ENCODE measurements at places on chromosomes 6 and 20.

DNA sequence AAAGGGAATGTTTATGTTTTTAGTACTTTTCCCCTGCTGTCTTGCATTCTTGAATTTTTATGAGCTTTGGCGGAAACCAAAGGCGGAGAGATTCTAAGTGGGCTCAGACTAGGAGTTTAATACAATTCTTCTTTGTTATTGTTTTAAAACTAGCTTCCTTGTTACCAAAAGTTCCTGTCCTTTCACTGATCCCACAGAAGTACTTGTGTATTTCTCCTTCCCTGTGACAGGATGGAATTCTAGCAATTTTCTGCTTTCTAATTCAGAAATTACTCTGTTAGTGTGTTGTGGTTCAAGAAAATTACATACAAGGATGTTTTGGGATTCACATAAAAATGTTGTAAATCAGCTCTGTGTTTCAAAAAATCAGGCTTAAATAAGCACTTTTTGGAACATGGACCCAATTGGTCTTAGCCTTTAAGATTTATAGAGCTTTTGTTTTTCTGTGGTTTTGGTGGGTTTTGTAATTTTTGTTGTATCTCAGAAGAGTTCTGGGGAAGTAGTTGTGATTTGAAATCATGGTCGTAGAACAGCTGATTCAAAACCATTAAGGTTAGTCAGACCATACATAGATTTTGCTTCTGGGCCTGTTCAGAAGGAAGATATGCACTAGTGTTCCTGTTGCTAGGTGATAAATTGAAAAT lies 17.6 kb upstream of the CTAGE9 start:
- no peak for DNase-seq

- DNase-seq = no peak
Measured at GRCh38 chr20:32580970-32581838, 3.9 kb downstream of the NOL4L start.

DNA sequence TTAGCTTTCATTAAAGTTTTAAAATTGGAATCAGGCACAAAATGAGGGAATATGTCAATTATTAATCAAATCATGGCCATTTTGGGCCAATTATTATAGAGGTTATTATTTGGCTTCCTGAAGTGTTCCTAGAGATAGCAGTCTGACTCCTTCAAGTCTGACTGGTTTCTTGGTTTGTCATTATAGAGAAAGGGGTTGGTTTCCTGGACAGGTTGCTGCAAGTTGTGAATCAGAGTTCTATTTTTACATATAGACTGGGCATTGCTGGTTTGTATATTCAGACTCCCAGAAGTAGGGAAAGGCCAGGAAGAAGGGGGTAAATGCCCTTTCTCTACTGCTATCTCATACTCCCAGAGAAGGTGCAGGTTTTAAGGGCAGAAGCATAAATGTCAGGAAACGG lies 121.4 kb upstream of the CEP162 start:
- DNase-seq = no peak

- no peak for DNase-seq
Measured at GRCh38 chr20:51666126-51666525, 102.1 kb downstream of the ATP9A start.

DNA sequence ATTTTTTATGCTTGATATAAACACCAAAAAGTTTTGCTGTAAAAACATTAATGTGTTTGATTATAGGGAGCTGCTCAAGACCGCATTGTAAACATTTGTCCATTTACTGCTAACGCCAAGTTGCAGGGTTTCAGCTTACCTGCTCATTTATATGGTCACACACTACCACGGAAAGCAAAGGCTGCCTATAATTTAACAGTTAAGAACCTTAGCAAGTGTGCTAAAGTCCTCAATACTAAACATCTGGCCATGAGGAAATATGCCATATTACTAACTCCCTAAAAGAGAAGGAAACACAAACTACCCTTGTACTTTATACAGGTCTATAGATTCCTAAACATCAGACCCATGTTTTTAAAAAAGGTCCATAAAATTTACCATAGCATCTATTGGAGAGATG lies 129.5 kb downstream of the ASCC3 start:
- DNase-seq = no peak

- DNase-seq = no peak
Measured at GRCh38 chr20:9500121-9500520, 14.3 kb upstream of the LAMP5 start.

- no peak for DNase-seq
Measured at GRCh38 chr20:50221501-50222308, 31.1 kb downstream of the CEBPB start.

DNA sequence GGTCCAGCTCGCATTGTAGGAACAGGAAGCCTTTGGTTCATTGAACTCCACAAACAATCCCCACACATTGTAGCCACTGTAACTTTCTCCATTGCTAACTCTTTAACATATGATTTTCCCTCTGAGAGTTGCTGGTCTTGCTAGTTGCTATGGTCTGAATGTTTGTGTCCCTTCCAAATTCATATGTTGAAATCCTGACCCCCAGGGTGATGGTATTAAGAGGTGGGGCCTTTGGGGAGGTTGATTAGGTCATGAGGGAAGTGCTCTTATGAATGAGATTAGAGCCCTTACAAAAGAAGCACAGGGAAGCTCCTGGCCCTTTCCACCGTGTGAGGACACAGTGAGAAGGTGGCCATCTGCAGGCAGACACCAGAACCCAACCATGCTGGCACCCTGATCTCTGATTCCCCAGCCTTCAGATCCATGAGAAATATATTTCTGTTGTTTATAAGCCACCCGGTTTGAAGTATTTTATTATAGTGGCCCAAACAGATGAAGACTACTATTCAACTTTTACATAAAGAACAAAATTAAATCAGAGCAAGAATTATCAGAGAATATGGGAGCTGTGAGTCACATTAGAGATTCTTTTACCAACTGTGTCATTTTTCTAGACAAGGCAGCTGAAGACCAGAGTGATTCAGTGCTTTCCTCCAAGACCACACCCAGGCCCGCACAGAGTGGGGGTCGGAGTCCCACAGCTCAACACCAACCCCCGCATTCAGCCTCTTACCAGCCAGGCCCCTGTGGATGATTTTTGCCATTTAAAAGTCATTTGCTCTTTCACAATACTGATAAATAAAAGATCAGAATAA lies 143.0 kb downstream of the SAMD5 start:
- DNase-seq = no peak

GRCh38 chr6:168597471-168597875 lies 156.5 kb downstream of the SMOC2 start:
- DNase-seq = no peak

DNA sequence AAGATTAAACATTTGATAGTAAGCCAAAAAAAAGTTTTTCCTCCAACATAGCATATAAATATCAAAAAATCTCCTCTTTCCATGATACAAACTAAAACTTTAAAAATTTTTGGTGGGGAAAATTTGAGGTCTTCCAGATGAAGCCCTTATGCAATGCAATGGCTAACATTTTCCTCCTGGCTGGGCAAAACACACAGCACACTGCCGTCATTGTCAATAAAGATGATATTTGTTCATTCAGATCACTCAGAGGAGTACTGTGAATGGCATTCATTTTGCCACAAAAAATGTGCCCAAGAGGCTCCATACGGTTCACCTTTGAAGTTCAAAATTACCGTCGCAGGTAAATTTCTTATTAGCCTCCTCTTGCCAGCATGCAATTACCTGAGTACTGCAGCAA lies 33.9 kb upstream of the FBXO9 start:
- DNase-seq = no peak

DNA sequence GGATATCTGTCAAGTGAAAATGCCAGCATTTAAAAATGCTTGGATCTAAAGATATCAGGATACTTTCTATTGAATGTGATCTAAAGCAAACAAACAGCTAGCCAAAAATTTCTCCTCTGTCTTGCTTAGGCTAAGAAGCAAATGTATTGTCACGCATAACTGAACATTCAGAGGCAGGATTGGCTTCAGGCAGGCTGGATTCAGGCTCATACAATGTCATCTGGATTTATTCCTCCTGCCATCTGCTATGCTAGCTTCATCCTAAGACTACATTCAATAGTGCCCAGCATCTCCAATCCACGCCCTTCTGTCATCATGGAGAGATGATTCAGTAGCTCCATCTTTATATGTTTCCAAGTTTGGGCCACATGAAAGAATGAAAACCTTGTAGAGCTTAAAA lies 27.1 kb downstream of the PFDN4 start:
- no peak for DNase-seq

DNA sequence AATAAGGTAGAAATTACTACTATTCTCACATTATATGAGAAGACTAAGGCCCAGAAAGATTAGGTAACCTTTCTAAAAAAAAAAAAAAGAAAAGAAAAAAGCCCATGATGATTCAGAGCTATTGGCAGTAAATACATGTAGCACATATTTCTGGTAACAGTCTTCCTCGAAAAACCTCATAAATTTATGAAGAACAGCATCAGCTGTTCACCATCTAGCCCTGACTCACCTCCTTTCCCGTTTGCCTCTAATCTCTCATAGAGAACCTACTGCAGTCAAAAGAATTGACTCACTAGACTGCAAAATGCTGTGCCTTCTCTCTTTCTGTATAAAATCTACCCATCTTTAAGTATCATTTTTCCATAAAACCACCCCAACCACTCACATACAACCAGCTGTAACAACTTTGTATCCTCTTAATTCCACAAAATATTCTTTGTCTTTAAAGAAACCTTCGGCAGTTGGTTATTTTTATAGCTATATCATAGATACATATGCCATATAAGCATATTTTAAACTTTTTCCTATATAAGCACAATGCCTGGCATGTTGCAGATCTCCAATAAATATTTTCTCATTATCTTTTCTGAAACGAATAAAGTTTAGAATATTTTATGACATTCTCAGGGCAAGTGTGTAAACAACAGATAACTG lies 152.7 kb upstream of the ENPP5 start:
- no peak for DNase-seq

DNA sequence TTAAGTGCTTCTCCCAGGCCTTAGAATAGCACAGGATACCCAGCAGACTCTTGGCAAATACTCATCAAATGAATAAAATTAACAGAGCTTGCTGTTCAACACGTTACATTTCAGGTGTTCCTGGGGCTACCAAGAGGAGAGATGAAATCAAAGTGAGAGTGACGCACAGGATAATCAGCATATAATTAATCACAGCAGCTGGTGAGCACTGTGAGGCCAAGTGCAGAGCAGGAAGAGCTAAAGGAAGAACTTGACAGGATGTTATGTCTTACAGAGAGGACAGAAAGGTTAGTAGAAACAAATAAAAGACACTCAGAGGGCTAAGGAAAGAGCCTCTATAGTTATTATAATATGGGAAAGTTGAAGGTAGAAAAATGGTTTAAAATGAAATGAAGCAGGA lies 8.8 kb downstream of the PPIL1 start:
- no peak for DNase-seq

GRCh38 chr6:100084316-100084990 lies 90.4 kb upstream of the MCHR2 start:
- no peak for DNase-seq

- DNase-seq = no peak
Measured at GRCh38 chr6:53799340-53799739, 4.5 kb downstream of the LRRC1 start.

GRCh38 chr20:21053002-21053762 lies 53.0 kb downstream of the LINC00237 start:
- no peak for DNase-seq

- DNase-seq = no peak
Measured at GRCh38 chr6:162713974-162714780, 13.4 kb downstream of the PRKN start.

GRCh38 chr20:49872056-49872455 lies 43.3 kb downstream of the SPATA2 start:
- DNase-seq = no peak

GRCh38 chr6:4687989-4688947 lies 87.9 kb upstream of the CDYL start:
- no peak for DNase-seq

GRCh38 chr6:152648105-152648504 lies 10.9 kb upstream of the SYNE1 start:
- no peak for DNase-seq

- DNase-seq = no peak
Measured at GRCh38 chr6:165448210-165448609, 138.8 kb upstream of the C6orf118 start.

DNA sequence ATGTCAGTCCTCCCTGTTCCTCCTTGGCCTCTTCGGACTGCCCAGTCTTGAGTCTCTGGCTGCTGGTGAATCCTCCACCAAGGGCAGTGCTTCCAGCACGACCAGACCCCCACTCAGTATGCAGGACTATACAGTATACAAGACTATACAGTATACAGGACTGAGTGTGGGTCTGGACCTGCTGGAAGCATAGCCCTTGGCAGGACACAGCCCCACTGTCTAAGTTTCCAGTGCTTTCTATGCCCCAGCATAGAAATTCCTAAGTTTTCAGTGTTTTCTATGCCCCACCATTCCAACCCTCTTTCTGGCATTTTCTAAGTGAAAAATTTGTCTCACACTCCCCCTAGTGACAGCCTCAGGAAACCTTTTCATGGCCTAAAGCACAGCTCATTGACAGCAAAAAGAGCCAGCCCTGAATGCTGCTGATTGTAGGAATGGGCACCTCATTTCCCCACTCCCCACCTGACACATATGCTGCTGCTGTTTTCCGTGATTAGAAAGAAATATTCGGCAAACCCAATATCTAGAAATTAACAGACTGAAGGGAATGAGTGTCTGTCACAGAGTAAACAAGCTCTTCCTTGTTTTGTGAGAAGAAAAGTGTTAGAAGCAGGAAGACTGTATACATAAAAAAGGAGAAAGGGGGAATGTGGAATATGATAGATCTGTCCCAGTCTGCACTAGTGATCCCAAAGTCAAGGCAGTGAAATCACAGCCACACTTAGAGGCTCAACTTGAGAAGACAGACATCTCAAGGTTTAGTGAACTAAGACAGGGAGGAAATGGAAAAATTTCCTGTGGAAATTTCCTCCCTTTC lies 206.9 kb downstream of the IBTK start:
- no peak for DNase-seq

GRCh38 chr6:32906539-32906938 lies 34.3 kb downstream of the HLA-DMB start:
- no peak for DNase-seq

- DNase-seq = no peak
Measured at GRCh38 chr20:14000917-14001316, 5.6 kb downstream of the MACROD2 start.

Measured in activated CD8-positive, alpha-beta memory T cell treated with anti-CD3 and anti-CD28 coated beads for 1 hour (primary cell).